ENCODE measurements at places on chromosomes 12 and 14.

GRCh38 chr14:78292003-78292402 lies 121.8 kb downstream of the NRXN3 start:
- DNase-seq = no peak
- no peaks in the 10 kb centered on the region for H3K4me1 ChIP-seq
- H3K27me3 ChIP-seq = no peaks in the 10 kb centered on the region
- H3K36me3 ChIP-seq = no peaks in the 10 kb centered on the region
- H3K4me3 ChIP-seq = no peak overlapping the region
- H3K27ac ChIP-seq = no peak overlapping the region

DNA sequence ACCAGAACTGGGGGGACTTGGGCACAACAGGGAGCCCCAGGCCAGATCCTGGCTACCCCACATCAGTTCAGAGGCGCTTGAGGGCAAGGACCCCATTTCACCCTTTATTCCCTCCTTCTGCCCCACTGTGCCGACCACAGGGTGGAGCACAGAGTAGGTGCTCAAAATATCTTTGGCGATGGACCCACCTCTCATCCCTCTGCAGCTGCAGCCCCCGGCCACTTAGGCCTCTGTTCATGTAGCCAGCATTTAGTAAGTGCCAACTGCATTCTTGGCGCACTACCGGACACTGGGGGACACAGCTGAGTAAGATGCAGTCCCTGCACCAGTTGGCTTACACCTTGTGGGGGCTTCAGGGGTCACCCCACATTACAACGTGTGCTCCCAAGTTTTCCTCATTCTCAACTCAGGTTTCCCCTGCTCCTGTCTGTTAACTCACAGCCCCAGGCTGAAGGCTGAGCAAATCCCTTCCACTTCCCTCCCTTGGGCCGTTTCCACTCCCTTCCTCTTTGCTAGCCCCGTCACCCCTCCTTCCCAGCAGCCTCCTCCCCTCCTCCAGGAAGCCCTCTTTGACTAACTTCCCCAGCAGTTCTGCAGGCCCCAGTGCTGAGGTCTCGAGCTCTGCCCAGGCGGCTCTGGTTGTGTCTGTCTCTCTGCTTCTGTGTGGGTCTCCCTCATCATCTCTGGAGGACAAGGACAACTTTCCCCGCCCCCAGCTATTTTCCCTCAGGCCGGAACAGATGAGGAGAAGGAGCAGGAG lies 26.5 kb downstream of the KRT80 start:
- no peak for DNase-seq
- H3K27ac ChIP-seq = peak overlapping the region; percentile 11
- peaks cover 5% of the 10 kb centered on the region for H3K4me1 ChIP-seq
- no peak overlapping the region for H3K4me3 ChIP-seq

GRCh38 chr12:130053651-130054069 lies 108.6 kb upstream of the FZD10 start:
- DNase-seq = no peak
- H3K27me3 ChIP-seq = no peaks in the 10 kb centered on the region
- H3K27ac ChIP-seq = no peak overlapping the region
- no peak overlapping the region for H3K4me3 ChIP-seq
- H3K4me1 ChIP-seq = no peaks in the 10 kb centered on the region

- no peaks in the 10 kb centered on the region for H3K27me3 ChIP-seq
- no peaks in the 10 kb centered on the region for H3K36me3 ChIP-seq
- no peaks in the 10 kb centered on the region for H3K4me1 ChIP-seq
- H3K27ac ChIP-seq = no peak within 1 kb of the TSS
Measured at GRCh38 chr12:67989184-67989920, at the start of gene IFNG-AS1. Gene IFNG-AS1 (plus strand): TSS chr12:67989447.

DNA sequence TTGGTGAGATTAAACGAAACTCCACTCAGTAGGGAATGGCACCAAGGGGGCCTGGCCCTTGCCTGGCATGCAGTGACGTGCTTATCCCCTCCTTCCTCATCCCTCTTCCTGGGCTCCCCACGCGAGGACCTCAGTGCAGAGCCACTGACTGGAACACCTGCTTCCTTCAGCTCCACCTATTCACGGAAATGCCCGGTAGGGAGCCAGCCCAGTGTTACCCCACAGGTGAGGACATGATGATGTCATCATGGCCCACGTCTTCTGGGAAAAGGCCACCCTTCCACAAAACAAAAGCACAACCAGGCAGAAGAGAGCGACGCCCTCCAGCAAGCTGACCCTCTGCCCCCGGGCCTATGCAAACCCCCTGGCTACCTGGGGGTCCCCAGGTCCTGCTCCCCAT lies 42.1 kb downstream of the CCDC85C start:
- H3K4me3 ChIP-seq = no peak overlapping the region
- no peaks in the 10 kb centered on the region for H3K36me3 ChIP-seq
- no peaks in the 10 kb centered on the region for H3K27me3 ChIP-seq
- peak; percentile 71 for DNase-seq
- H3K27ac ChIP-seq = peak overlapping the region; percentile 80
- peaks cover 52% of the 10 kb centered on the region for H3K4me1 ChIP-seq

- H3K27me3 ChIP-seq = no peaks in the 10 kb centered on the region
- DNase-seq = no peak
- no peak overlapping the region for H3K4me3 ChIP-seq
- no peaks in the 10 kb centered on the region for H3K36me3 ChIP-seq
Measured at GRCh38 chr14:56949828-56950227, 139.5 kb upstream of the OTX2 start.

GRCh38 chr14:25833341-25834126 lies 764.3 kb downstream of the NOVA1 start:
- peak; percentile 18 for DNase-seq
- no peaks in the 10 kb centered on the region for H3K36me3 ChIP-seq
- no peaks in the 10 kb centered on the region for H3K4me1 ChIP-seq
- no peak overlapping the region for H3K4me3 ChIP-seq
- H3K27ac ChIP-seq = no peak overlapping the region

DNA sequence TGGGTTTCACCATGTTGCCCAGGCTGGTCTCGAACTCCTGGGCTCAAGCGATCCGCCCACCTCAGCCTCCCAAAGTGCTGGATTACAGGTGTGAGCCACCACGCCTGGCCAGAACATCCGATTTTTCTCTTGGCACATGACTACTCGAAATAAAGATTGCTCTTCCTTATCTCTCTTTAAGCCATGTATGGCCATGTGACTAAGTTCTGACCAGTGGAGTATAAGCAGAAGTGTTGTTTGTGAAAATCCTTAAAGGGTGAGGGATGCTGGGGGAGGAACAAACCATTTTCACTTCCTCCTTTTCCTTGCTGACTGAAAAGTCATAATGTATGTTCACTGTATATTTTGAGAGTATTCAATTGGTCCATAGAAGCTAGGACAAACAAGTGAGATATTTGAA lies 50.7 kb upstream of the ATF7IP start:
- H3K27ac ChIP-seq = no peak overlapping the region
- H3K4me3 ChIP-seq = no peak overlapping the region
- no peak for DNase-seq
